PC-9 (cell line): ENCODE measurements at places on chromosomes 2 and 18. TPM values are rescaled to one million over a fixed set of nuclear protein-coding genes. Genes with fewer than 3 reads are reported as not detected.
A peak's percentile ranks its signal among the peaks of the same experiment; 100 is the strongest.

- no peak overlapping the region for H3K27ac ChIP-seq
- no peak overlapping the region for H3K4me3 ChIP-seq
- H3K4me1 ChIP-seq = no peaks in the 10 kb centered on the region
- peaks cover 16% of the 10 kb centered on the region; the same call in 1 of the 2 replicates for H3K27me3 ChIP-seq
- no peaks in the 10 kb centered on the region for H3K36me3 ChIP-seq
Observed at GRCh38 chr2:137638932-137639331, 325.3 kb upstream of the HNMT start.

DNA sequence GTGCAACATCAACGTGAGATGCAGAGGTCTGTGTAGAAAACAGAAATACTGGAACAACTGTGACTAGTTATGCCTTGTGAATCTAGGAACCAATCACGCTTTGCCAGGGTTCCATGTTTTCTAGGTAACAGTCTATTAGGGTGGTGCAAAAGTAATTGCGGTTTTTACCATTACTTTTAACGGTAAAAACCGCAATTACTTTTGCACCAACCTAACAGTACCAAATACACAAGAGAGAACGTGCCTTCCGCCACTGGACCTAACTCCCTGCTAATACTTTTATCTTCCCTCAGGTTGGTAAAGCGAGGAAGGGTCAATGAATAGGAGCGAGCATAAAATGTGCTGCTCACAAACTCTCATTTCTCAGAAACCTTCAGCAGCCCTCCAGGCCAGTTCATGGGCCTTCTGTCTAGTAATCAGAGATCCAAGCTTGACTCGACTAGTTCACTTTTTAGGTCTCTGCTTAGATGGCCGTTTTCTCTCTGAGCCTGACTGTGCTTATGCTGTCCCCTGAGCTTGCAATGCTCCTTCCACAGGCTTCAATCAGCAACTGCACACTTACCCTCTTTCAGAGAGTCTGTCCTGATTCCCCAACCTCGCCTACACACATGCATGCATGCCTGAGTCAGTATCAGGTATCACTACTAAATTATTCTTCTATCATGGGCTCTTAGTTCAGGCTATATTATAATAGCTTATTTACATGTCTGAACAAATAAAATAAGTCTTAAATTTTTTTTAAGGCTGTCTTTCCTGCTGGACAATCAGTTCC lies 47.0 kb downstream of the PLEKHM3 start:
- H3K36me3 ChIP-seq = no peaks in the 10 kb centered on the region
- DNase-seq = no peak
- H3K4me1 ChIP-seq = peaks cover 13% of the 10 kb centered on the region
- no peaks in the 10 kb centered on the region for H3K27me3 ChIP-seq
- H3K4me3 ChIP-seq = no peak overlapping the region
- H3K27ac ChIP-seq = no peak overlapping the region

GRCh38 chr2:12918835-12919445 lies 202.2 kb downstream of the TRIB2 start:
- no peaks in the 10 kb centered on the region for H3K27me3 ChIP-seq
- no peak overlapping the region for H3K27ac ChIP-seq
- no peak overlapping the region for H3K4me3 ChIP-seq

DNA sequence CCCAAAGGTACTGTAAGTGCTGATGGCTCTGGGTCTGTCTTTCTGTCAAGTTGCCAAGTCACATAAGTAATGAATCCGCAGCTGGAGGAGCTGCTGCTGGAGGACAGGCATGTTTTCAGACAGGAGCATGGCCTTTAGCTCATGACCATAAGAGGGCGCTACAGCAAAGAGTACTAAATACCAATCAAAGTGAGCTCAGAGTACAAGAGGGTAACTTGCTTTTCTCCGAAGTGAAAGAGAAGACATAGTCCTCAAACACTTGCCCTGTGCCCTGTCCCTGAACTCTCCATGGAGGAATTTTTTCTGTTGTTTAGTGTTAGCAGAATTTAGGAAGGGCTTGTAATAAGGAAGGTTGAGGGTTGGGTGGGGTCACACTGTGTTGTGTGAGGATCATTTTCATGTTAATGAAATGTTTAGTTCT lies 58.0 kb upstream of the EML6 start:
- peaks cover 8% of the 10 kb centered on the region; the same call in 1 of the 2 replicates for H3K4me1 ChIP-seq
- H3K27ac ChIP-seq = no peak overlapping the region
- no peak overlapping the region for H3K4me3 ChIP-seq

Gene SERPINE2
- 110 and 155 TPM in 2 replicates for total RNA-seq

DNA sequence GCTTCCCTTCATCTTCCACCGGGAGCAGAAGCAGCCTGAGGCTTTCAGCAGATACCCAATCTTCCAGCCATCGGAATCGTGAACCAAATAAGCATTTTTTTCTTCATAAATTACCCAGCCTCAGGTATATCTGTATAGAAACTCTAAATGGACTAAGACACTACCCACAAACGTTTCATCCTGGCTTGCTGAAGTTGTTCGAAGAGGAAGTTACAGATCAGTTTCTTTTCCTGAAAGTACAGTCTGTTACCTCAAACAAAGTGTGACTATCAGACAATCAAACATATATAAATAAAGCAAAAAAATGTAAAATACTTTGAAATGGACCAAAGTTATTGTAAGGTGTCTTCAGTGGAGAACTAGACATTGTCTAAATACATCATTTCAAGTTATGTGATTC lies 97.9 kb downstream of the MREG start:
- H3K27me3 ChIP-seq = no peaks in the 10 kb centered on the region
- no peak for DNase-seq
- no peak overlapping the region for H3K27ac ChIP-seq
- no peaks in the 10 kb centered on the region for H3K36me3 ChIP-seq
- H3K4me3 ChIP-seq = no peak overlapping the region

GRCh38 chr2:173053043-173053699 lies 22.5 kb upstream of the MAP3K20 start:
- H3K4me3 ChIP-seq = no peak overlapping the region
- no peaks in the 10 kb centered on the region for H3K36me3 ChIP-seq
- peaks cover 54% of the 10 kb centered on the region for H3K4me1 ChIP-seq
- no peaks in the 10 kb centered on the region for H3K27me3 ChIP-seq
- peak; percentile 38 for DNase-seq

Gene C2orf81
- total RNA-seq = 9.8 and 12.0 TPM in 2 replicates

Gene ICA1L
- 0.20 TPM in 1 of 2 replicates, not detected in the other for total RNA-seq

GRCh38 chr2:99597616-99598015 lies 107.8 kb upstream of the REV1 start:
- DNase-seq = no peak
- peaks cover 95% of the 10 kb centered on the region for H3K27me3 ChIP-seq
- H3K36me3 ChIP-seq = no peaks in the 10 kb centered on the region
- no peak overlapping the region for H3K27ac ChIP-seq
- H3K4me3 ChIP-seq = no peak overlapping the region

- H3K4me1 ChIP-seq = no peaks in the 10 kb centered on the region
- no peak overlapping the region for H3K27ac ChIP-seq
- no peaks in the 10 kb centered on the region for H3K27me3 ChIP-seq
Observed at GRCh38 chr18:40272630-40273231, 1682.3 kb upstream of the PIK3C3 start.
